ENCODE measurements at places on chromosomes 2 and 18.

DNA sequence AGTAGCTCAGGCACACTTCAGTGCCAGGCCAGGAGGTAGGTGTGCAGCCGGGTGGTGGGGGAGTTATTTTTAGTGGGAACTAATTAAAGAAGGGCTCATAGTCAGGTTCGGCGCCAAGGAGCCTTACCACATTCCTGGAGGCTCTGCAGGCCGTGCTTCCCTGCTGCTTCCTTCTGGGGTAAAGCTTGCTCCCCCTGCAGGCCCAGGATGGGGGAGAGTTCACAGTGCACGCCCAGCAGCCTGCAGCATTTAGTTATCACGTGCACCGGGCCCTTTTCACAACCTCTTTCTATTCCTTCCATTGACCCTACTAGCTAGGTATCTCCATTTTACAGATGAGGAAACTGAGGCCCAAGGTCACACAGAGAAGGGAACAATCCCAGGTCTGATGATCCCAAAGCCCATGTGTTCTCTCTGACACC lies 2.5 kb downstream of the KCNF1 start:
- no peak for DNase-seq

DNA sequence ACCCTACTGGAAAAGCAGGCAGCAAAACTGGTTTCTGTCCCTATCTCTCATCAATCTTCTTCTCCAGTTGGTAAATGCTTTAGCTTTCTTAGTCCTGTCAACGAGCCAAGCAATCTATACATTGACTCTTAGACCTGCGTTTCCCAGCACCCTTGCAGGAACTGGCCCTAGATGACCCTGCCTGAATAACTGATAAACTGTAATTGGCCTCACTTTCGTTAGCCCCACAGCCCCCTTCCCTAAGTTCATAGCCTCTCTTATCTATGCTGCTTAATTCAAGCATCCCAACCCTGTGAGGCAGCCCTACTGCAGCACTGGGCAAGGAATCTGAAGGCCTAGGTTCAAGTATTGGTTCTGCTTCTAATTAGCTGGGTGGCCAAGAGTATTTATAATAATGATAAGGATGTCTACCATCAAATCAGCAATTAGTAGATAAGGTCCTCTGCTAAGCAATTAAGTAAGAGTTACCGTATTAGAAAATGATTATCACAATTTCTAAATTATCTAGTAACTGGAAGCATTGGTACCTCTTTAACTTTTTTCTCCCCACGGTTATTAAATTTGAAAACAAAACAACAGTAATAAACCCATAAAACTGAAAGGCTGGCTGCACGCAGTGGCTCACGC lies 86.4 kb upstream of the RMDN2 start:
- no peak for DNase-seq

DNA sequence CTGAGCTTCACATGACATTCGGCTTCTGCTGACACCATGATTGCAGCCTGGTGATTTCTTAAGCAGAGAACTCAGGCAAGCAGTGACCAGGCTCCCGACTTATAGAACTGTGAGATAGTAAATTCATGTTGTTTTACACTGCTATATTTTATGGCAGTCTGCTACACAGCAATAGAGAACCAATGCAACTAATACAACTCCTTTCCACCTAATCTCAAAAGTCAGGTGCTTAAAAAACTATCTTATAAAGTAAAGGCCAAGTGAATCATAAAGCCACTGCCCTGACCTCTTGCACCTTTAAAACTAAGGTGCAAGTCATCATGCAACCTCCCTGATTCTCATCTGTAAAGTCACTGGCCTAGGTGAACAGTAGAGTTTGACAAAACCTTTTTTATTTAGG lies 95.3 kb upstream of the GLS start:
- no peak for DNase-seq

GRCh38 chr18:57208047-57208446 lies 61.2 kb downstream of the BOD1L2 start:
- no peak for DNase-seq

DNA sequence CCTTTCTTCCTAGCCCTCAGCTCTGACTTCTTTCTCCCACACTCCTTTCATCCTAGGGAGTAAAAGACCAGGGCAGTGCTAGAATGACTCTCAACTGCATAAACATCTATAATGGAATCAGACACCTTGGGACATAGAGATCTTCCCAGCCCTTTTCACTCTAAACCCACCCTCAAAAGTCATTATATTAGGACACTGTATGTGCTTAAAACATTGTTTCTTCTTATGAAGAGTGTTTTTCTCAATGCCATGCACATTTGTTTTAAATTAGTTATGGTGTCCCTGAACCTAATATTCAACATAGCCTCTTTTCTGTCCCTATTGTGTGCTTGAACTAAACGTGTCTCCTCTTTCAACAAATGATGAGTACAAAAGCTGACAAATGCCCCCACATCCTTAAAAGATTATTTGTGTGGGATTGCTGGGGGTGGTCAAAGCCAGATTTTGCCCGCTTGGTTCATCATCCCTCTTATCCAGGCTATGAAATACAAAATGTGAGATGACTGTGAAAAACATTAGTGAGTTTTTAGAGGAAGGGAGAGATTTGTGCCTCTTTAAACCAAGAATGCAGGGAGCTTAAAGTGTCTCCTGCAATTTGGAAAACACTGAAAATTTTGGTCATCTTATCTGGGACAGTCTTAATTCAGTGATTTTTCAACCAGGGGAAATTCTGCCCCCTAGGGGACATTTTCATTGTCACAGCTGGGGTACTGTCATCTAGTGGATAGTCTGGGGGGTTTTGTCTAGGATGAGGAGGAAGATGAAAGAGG lies 29.0 kb downstream of the SERPINB5 start:
- DNase-seq: no peak

- no peak for DNase-seq
Measured at GRCh38 chr18:37341016-37341415, 224.6 kb downstream of the CELF4 start.

GRCh38 chr2:12935222-12935621 lies 218.5 kb downstream of the TRIB2 start:
- DNase-seq: no peak

DNA sequence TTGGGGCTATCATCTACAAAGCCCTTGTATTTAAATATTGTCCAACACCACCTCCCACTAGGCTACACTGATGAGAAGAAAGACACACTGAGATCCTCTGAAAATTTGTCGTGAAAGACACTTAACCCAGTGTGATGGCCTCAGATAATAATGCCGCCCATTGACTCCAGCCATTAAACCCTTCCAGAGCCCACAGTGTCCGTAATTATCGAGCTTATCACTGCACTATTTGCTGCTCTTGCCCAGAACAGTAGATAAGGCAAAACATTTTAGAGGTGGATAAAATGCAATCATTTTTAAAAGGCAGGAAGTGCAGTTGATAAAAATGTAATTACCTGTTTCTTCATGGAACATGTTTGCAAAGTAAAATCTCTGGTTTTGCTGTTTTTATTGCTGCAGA lies 121.3 kb upstream of the DDX18 start:
- DNase-seq: no peak

- no peak for DNase-seq
Measured at GRCh38 chr2:101745711-101746694, 48.5 kb downstream of the MAP4K4 start.

DNA sequence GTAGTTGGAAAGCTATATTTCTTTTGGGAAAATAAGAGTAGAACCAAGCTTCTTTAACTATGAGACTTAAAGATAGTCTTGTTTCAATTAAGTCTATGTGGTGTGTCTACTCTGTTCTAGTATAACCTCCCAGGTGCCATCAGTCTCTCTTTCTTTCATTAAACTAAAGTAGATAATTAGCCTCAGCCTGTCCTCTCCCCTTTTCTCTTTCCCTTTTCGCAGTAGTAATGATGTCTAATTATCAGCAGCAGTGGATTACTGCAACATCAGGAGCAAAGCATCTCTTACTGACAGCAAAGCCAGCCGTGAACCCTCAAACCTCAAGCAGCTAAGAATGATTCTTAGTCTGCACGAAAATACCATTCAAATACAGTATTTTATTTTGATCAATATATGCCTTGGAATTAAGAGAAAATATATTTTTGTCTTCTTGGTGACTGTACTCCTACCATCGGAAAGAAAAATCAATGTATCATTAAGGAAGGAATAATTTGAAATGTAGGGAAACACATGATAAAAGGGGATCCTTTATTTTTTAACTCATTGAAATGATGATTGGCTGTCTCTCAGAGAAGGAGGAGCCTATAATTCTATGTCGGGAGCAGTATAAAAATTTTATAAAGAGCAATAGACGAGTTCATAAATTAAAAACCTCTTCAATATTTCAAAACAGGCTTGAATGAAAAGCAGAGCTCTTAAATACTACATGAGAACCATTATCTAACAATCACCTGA lies 4.5 kb downstream of the NOL4 start:
- no peak for DNase-seq

DNA sequence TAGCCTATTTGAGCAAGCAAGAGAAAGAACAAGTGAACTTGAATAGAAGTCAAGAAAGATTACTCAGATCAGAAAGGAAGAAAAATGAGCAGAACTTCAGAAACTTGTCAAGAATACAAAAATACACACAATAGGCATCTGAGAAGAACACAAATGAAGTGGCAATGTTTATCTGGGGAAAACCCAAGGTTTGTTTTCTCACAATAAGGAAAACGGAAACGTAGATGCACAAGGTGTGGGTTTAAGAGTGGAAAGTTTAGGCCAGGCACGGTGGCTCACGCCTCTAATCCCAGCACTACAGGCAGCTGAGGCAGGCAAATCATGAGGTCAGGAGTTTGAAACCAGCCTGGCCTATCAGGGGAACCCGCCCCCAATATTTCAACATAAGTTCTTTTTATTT lies 159.5 kb upstream of the GYPC start:
- no peak for DNase-seq

DNA sequence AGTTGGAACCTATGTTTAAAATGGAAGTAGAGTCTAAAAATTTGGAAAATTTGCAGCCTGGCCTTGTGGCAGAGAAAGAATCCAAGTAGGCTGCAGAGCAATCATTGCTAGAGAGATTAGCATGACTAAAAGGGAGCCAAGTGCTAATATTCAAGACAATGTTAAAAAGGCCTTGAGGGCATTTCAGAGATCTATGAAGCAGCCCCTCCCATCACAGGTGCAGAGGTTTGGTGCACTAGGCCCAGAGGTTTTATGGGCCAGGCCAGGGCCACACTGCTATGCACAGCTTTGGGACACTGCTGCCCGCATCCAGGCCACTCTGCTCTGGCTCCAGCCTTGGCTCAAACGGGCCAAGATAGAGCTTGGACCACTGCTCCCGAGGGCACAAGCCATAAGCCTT lies 6.7 kb upstream of the IL1A start:
- no peak for DNase-seq

- DNase-seq: no peak
Measured at GRCh38 chr18:26471826-26472225, 76.5 kb downstream of the KCTD1 start.

GRCh38 chr2:17791817-17792130 lies 24.5 kb upstream of the MSGN1 start:
- no peak for DNase-seq

GRCh38 chr2:18299423-18300212 lies 260.8 kb downstream of the RDH14 start:
- no peak for DNase-seq

DNA sequence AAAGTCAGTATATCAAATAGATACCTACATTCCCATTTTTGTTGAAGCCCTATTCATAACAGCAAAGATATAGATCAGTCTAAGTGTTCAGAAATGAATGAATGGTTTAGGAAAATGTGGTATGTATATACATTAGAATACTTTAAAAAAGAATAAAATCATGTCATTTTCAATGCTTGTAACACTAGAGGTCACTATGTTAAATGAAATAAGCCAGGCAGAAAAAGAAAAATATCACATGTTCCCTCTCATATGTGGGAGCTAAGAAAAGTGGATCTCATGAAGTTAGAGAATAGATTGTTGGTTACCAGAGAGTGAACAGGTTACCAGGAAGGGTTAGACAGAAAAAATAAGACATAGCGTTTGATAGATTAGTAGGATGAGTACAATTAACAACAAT lies 1111.0 kb upstream of the SLC39A10 start:
- no peak for DNase-seq

DNA sequence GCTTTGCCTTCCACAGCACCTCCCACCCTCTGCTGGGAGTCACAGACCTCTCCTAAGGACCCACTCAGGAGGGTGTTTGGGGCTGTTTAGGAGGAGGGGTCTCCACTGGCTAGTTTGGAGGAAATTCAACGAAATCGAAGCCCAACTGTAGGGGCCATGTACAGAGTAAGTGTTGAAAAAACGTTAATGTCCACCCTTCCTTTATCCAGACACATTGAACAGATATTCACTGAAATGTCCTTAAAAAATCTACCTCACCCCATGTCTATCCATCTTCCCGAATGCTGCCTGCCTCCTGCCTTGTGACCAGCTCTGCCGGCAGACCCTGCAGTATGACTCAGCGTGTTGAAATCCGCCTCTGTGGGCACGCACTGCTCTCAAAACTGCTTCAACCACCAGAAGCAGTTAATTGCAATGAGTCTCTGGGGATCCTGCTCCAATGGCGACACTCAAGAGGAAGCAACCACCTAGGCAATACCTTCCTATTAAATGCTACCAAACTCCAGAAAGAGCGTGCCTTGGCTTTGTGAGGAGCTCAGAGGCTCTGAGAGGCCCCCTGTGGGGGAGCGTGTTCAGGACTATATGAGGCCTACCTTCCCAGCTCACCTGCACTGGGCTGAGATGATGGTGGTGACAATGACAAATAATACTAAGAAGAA lies 61.4 kb upstream of the RTN4 start:
- no peak for DNase-seq

DNA sequence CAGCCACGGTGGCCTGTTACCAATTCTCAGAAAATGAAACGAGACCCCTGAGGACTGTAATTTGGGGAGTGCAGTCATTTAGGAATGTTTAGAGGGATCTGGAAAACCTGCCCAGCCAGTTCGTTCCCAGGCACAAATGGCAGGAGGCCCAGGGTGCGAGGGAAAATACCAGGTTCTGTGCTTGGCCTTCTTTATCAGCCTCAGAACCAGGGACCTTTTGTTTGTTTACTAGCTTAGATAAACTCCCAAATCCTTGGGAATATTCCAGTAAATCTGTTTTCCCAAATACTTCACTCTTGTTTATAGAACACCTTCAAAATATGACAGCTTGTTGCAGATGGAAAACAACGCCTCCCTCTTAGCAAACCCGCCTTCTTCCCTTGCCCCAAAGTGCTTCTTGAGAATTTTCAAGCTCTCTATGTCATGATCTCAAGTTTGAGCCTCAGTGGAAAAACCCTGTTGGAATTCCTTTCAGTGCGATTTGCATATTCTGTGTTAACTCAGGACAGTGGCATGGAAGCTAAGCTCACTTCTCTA lies 400.3 kb upstream of the SMIM21 start:
- DNase-seq: no peak

DNA sequence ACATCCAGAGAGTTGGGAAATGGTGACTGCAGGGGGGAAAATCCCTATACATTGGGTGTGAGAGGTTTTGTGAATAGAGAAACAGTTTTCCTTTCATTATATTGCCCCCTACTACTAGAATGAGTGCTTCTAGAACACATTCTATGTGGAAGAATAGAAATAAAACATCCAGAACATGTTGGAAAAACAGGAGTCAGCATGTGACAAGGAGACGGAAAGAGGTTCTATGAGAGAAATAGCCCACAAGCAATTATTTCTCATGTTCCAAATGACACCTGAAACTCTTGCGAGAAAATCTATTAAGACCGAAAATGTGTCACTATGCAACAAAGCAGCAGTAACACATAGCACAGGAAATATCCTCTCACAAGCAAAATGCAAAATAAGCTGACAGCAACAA lies 202.7 kb upstream of the SPOPL start:
- no peak for DNase-seq

Data from activated CD4-positive, CD25-positive, alpha-beta regulatory T cell (primary cell).